ENCODE measurements at places on chromosomes 13 and 19. TPM values are rescaled to one million over a fixed set of nuclear protein-coding genes. Genes with fewer than 3 reads are reported as not detected.

Gene ATP4B
- total RNA-seq: not detected

Gene FAM83E
- 12.7 TPM for total RNA-seq

Gene C5AR1
- 5.1 TPM for total RNA-seq

Gene DOCK6
- 125 TPM for total RNA-seq

DNA sequence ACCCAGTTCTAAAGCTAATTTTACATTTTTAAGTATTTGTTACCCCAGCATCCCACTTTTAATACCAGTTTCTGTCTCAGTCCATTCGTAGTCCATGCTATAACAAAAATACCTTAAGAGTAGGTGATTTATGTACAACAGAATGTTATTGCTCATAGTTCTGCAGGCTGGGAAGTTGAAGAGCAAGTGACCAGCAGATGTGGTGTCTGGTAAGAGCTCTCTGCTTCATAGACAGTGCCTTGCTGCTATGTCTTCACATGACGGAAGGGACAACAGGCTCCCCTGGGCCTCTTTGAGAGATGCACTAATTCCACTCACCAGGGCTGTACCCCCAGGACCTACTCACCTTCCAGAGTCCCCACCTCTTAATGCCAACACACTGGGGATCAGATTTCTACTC, 96.6 kb downstream of the COL4A2 start:
- DNase-seq: no peak

Measured in ureter (tissue), 1 donor.